Cerebellum (tissue), 4 donors: ENCODE measurements at places on chromosomes 2 and 18. TPM values are rescaled to one million over a fixed set of nuclear protein-coding genes. Genes with fewer than 3 reads are reported as not detected.

- no peak for DNase-seq
Measured at GRCh38 chr2:177178797-177179196, 33.8 kb upstream of the HNRNPA3 start.

The SLC4A5 gene
- total RNA-seq: 5.9 TPM

The ITGB6 gene
- total RNA-seq: 0.27 TPM

GRCh38 chr18:68784071-68784470 is 13.8 kb upstream of the CCDC102B start:
- no peak for DNase-seq

DNA sequence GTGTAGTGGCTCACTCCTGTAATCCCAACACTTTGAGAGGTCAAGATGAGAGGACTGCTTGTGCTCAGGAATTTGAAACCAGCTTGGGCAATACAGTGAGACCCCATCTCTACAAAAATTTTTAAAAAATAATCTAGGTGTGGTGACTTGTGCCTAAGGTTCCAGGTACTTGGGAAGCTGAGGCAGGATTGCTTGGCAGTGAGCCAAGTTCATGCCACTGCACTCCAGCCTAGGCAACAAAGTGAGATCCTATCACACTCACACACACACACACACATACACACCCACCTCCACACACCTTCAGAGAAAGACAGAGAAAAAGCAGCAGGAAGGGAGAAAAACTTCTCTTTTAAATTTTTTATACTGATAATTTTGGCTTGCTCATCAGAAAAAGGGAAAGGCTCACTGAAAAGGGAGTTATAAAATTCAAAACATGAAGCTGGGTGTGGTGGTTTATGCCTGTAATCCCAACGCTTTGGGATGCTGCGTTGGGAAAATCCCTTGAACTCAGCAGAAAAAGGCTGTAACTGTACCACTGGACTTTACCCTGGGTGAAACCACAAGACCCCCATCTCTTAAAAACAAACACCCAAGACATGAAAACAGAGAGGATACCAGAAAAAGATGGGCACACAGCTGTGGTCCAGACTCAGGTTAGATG is 25.7 kb downstream of the FAM168B start:
- DNase-seq: no peak

GRCh38 chr2:180656455-180656847 is 324.0 kb upstream of the UBE2E3 start:
- DNase-seq: no peak

The SERPINB4 gene
- total RNA-seq: not detected

DNA sequence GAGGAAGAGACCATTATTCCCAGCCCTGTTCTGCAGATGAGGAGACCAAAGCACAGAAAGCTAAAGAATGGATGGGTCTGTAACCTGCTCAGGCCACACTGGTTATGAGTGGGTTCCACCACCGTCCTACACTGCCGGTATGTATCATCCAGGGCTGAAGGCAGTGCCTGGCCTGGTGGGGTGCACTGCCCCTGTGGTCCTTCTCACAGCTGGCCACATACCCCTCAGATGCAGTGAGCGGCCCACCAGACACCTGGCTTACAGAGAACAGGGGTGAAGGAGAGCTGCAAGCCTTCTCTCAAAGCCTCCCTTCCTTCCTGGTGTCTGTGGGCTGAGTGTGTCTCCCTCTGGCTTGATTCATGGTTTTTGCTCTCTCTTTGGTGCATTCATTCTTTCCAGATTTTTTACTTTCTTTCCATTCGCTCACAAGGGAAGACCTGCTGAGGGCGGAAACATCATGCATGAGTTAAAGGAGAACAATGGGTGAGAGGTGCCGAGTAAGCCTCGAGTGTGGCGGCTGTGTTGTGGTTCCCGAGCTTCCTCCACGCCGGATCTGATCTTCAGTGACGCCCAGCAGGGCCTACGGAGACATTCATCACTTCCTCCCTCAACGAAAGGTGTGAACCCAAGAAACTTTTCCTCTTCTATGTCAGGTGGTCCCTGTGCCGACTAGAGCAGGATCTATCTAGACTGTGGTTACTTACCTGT is 62.1 kb upstream of the REL start:
- no peak for DNase-seq

- DNase-seq: no peak
Measured at GRCh38 chr2:236715077-236715476, 145.5 kb downstream of the ACKR3 start.

The CYP1B1 gene
- total RNA-seq: 23.7 TPM

DNA sequence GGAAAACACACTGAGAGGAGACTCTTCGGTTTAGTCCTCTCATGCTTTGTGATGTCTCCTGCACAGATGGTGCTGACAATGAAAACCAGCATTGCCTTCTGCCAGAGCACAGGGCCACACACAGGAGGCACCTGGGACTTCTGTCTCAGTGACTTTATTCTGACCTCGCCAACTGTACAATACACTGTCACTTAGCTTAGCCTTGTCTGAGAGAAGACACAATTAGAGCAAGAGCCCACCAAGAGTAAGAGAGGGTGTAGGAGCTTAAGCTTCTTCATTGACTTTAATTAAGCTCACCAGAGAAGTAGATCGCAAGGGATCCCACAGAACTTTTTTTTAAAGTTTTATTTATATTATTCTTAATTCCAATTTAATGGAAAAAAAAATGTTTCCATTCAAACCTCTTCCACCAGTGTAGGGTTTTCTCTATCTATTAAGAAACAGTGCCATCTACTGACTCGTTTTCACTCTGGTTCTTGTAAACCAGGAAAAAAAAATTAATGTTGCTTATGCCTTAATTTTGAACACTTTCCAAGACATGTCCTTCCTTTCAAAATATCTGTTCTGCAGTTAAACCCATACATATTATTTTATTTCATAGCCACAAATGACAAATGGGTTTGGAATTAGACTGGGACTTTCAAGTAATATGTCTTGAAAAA is 42.4 kb upstream of the DDX18 start:
- DNase-seq: no peak

DNA sequence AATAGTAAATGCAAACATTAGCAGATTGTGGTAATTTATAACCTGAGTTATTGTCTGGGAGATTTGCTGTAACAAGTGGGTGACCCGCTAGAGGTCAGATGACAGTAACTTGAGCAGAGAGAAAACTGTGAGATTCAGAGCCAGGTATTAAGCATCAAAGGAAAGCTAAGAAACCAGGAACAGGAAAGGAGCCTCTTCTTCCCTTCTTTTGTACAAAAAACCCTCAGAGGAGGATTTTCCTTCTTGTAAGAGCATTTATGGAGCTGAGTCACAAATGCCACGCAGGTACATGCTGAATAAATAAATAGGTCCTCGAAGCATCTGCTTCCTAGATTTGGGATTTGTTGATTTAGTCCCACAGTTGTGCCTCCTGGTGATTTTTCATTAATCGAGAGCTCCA is 146.5 kb downstream of the SH3BP4 start:
- DNase-seq: no peak

GRCh38 chr2:214574084-214574781 is 163.4 kb downstream of the VWC2L start:
- no peak for DNase-seq

DNA sequence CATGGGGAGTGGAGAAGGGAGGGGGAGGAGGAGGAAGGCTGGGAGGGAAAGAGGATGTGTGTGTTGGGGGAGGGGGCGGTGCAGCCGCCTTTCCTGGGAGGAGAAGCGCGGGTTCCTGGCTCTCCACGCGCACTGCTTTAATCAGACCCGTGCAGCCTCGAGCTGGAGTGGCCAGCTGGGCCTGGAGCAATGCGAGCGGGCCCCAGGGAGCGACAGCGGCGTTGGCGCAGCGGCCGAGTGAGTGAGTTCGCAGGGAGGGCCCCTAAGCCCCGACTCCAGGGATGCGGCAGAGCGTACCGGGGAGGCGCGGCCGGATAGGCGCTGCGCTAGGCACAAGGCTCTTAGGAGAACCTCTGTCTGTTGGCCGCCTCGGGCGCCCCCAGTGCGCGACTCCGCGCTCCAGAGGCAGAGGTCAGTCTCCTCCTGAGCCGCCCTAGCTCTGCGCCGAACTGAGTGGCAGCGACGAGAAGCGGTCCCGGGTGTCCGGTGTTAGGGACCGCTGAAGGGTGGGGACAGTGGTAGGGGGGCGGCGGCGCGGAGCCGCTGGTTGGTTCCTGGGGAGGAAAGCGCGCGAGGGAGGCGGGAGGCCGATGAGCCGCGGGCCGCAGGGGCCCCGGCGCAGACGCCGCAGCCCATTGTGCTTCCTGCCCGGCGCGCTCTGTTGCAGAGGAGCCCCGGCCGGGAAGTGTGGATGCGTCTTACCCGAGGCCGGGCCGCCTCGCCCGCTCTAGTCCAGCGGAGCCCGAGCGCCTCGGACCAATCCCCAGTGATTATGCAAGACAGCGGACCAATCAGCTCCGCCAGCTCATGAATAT is 455 bp upstream of the DLX1 start:
- DNase-seq: peak; percentile 50

DNA sequence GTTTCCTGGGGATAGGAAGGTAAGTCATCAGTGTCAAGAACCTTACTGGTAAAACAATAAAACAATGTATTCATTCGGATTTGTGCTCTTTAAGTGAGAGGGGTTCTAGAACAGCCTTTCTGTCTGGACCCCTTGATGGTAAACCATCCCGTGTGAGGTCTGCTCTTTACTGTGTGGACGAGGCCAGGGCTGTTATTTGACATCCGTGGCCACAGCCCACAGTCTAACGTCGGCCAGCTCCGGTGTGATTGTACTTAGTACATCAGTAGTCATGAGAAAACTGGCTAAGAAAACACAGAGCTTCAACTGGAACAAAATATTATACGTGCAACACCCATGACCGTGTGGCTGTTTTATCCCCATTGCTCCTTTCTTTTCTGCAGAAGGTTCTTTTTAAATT is 62.0 kb downstream of the SLC35F5 start:
- DNase-seq: no peak

The CYP26B1 gene
- 47.5 TPM for total RNA-seq

DNA sequence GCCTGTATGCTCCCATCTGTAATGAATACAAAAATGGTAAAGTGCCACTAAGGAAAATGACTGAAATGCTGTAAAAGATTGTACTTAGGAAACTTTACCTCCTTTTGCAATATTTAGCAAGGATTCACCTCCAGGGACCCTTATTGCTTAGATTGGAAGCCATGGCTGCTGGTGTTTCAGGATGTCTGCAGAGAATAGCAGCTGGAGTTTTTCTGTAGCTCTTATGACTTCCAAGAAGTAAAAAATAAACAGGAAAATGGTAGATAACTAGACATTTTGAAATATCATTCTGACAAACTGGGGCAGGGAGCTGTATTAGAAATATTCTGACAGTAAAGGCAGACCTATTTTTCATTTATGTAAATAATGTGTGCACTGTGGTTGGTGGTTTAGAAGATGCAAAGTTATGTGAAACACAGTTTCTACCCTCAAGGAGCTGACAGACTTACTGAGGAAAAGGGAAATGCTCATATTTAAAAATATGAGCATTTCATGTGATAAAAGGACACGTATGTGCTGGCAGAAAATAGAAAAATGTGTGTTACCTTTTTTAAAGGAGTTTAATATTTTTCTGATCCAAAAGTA is 224.9 kb upstream of the BOD1L2 start:
- DNase-seq: no peak

GRCh38 chr2:18998491-18998890 is 359.9 kb downstream of the OSR1 start:
- DNase-seq: no peak

DNA sequence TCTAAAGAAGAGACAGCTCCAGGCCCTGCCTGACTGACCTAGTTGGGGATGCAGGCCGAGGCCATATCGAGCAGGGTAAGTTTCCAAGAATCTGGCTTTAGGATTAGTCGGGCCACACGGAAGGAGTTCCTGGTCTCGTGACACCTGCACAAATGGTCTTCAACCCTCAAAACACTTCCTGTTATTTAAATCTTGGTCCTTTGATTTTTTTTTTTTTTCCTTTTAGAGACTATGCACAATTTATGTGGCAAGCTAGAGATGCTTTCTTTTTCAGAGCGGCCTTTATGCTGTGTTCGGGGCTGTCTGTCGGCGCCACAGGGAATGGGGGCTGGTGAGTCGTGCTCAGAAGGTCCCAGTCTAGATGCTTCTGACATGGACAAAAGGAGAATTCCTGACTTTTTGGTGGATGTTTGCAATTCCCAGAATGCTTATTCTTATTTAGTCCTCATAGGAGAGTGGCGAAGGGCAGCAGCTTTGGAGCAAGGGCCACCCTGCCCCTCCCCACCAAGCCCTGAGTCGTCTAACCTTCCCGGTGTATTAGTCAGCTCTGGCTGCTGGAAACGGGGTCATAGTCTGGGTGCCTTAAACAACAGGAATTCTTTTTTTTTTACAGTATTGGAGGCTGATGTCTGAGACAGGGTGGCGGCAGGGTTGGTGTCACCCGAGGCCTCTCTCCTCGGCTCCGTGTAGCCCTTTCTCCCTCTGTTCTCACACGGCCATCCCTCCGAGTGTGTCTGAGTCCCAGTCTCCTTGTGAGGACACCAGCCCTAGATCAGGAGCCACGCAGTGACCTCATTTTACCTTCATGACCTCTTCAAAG is 27.4 kb downstream of the HPCAL1 start:
- DNase-seq: no peak

DNA sequence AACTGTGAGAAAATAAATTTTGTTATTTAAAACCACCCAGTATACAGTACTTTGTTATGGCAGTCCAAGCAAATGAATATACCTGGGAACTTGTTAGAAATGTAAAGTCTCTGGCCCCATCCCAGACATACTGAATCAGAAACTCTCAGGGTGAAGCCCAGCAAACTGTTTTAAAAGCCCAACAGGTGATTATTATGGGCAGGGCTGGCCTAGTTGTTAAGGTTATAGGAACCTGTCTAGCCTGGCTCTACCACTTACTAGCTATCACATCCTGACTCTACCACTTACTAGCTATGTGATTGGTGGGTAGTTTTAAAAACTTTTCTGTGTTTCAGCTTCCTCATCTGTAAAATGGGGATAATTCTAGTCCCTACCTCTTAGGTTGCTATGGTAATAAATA is 8.0 kb upstream of the DARS1 start:
- no peak for DNase-seq

DNA sequence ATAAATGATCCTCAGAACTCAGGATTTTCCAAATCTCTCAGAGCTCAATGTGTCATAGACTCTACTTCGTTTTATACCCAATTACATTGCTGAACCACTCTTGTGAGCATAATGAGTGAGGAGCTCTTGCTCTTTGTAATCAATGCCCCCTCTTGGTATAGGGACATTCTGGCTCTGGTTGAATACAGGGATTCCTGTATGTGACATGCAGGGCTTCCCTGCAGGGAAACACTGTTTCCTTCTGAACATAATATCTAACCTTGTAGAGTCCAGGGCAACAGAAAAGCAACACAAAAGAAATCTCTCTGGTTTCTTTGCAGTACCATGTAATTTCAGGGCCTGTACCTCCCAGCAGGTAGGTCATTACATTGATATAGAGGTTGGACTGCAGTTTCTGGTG is 101.5 kb downstream of the CPS1 start:
- no peak for DNase-seq

DNA sequence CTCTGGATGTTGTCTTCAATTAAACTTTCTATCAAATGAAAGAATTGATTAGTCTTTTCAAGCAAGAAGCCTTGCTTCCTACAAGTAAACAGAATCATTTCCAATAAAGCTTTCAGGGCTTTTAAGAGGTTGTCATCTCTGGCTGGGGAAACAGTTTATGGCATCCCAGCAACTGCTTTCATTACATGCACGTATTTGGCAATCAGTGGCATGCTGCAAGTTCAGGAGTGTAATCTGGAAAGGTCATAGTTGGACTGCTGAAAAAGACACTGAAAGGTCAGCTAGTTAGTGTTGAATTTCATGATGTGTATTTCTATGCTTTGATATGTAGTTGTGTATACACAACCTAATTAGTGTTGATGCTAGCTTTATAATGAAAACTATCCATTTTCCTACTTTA is 332.9 kb downstream of the DSC3 start:
- DNase-seq: no peak

The RETSAT gene
- 16.0 TPM for total RNA-seq

GRCh38 chr18:9663377-9663776 is 44.7 kb upstream of the RAB31 start:
- no peak for DNase-seq
